ENCODE measurements at places on chromosomes 11 and 22.

- DNase-seq: peak; percentile 76
Observed at GRCh38 chr22:47094861-47095330, 332.4 kb downstream of the TBC1D22A start.

DNA sequence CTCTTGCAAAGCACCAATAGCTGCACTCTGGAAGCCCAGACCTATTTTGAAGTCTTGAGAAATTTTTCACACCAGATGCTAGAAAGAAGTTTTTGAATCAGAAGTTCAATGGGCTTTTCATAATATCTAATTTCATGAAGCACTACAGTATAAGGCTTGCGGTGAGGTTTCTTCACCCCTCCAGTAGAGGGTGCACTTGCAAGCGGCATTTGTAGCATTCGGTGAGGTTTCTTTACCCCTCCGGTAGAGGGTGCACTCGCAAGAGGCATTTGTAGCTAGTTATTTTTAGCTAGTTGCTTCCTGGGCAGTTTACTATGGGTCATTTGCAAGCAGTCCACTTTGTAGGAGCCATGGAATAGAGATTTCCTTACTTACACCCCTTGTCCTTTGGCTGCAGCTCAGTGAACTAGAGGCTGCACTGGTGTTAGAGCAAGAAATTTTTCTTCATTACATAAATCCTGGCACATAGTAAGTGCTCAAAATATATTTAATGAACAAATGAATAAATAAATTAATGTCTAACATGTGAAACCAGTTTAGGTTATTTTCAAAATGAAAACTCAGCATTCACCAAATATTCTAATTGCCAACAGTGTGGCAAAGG lies 7.8 kb upstream of the NOX4 start:
- DNase-seq: no peak

DNA sequence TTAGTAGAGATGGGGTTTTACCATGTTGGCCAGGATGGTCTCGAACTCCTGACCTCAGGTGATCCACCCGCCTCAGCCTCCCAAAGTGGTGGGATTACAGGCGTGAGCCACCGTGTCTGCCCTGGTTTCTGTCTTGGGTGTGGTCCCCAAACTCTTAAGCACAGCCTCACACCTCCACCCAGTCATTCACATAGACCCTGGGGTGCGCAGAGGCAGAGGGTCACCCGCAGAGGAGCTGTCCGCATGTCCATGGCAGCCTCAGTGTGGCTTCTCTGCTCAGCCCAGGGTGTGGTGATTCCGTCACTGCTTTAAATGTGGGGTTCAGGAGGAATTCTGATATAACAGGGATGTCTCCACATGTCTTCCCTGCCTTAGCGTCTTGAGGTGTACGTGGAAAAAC lies 48.5 kb upstream of the PRODH start:
- no peak for DNase-seq

GRCh38 chr11:129374081-129374992 lies 1.3 kb upstream of the BARX2 start:
- no peak for DNase-seq

- no peak for DNase-seq
Observed at GRCh38 chr11:2393111-2393868, 7.3 kb upstream of the TSSC4 start.

- DNase-seq: no peak
Observed at GRCh38 chr11:529728-530411, 5.5 kb downstream of the HRAS start.

GRCh38 chr11:114122686-114123085 lies 63.2 kb downstream of the ZBTB16 start:
- no peak for DNase-seq

GRCh38 chr11:119640541-119640940 lies 88.5 kb downstream of the NECTIN1 start:
- no peak for DNase-seq

DNA sequence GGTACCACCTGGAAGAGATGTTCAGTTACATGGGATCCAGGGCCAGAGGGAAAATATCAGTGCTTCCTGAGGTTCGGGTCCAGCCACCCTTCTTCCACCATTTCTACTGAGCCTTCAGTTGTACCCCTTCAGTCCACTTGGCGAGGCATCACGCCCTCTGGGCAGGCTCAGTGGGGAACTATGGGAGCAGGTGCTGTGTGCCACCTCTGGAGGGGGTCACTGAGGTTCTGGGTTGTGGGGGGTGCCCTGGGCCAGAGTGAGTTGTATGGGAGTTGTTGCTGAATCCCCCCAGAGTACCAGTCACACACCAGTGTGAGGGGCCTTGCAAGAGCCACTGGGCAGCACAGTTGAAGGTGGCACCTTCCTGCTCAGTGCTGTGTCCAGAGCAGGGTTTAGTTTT lies 2.7 kb upstream of the SREBF2 start:
- DNase-seq: no peak

GRCh38 chr11:20035701-20036601 lies 124.3 kb downstream of the DBX1 start:
- peak; percentile 88 for DNase-seq

DNA sequence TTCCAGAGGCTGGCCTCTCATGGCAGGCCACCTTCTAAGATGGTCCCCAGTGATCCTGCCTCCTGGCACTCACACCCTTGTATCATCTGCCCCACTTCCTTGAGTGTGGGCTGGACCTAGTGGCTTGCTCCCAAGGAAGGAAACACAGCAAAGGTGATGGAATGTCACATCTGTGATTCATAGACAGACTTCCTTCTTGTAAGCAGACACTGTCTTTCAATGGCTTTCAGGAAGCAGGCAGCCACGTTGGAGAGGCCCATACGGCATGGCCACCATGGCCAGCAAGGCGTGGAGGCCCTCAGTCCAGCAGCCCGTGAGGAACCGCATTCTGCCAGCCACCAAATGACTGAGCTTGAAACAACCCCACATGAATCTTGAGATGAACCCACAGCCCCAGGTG lies 11.3 kb downstream of the LMO1 start:
- no peak for DNase-seq

DNA sequence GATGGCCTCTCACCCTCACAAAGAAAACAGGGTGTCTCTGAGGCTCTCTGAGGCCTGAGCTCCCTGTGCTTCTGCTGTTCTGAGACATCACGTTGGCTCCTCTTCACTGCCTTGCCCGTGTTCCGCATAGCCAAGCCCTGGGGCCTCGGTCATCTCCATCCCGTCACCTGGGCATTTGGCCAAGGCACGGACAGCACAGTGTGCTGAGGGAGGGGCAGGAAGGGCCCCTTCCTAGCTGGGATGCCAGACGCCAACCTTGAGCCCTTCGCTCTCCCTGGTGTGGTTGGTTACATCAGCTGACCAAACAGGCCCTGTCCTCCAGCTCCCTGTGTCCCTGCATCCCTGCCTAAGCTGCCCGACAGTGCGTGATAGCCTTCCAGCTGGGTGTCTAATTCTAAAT lies 25.9 kb downstream of the MOV10L1 start:
- peak; percentile 87 for DNase-seq

- no peak for DNase-seq
Observed at GRCh38 chr11:88117281-88117858, 57.9 kb downstream of the RAB38 start.

DNA sequence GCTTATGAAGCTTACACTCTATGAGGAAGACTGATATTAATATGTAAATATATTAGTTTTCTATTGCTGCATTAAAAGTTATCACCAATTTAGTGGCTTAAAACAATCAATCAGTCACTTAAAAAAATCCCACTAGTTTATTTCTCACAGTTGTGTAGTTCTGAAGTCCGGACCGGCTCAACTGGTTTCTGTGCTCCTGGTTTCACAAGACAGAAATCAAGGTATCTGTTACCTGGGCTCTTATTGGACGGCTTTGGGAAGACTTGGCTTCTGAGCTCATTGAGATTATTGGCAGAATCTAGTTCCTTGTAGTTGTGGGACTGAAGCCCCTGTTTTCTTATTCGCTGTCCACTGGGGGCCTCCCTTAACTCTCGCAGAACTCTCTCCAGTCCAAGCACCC lies 343.0 kb downstream of the RAB38 start:
- DNase-seq: no peak

GRCh38 chr11:110447897-110448745 lies 18.4 kb downstream of the FDX1 start:
- DNase-seq: no peak

GRCh38 chr22:26550498-26551033 lies 38.3 kb upstream of the TFIP11 start:
- peak; percentile 99 for DNase-seq

- no peak for DNase-seq
Observed at GRCh38 chr11:67299471-67300191, 3.7 kb upstream of the SSH3 start.

DNA sequence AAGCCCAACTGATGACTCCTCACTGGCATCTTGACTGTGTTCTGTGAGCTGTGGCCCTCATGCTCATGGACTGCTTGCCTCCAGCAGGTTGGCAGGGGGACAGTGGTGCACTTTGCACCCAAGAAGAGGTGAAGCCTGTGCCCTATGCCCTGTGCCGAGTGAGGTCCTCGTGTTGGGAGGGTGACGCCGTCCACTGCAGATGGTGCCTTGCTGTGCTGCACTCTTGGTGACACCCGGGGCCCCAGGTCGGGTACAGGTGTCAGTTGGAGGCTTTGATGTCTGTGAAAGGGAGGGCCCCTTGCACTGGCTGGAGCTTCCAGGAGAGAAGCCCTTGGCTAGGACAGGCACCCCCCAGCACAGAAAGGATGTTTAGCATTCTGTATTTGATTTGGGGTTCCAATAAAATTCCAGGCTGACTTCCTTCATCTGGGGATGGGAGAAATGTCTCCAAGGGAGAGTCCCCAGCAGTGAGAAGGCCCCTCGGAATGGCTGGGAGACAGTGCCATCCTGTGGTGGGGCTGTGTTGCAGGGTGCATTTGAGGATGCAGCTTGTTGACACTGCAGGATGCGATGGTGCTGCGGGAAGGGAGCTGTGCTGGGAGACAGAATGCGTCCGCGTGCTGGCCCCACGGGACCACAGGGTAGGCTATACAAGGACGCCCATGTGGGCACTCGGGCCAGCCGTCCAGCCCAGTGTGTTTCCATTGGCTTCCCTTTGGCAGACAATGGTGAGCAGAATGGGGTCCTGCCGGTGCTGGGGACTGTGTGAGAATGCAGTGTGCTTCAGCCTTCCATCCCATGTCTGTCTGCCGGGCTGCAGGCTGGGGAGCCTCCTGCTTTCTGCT lies 2.5 kb upstream of the ZDHHC8 start:
- DNase-seq: peak; percentile 56

DNA sequence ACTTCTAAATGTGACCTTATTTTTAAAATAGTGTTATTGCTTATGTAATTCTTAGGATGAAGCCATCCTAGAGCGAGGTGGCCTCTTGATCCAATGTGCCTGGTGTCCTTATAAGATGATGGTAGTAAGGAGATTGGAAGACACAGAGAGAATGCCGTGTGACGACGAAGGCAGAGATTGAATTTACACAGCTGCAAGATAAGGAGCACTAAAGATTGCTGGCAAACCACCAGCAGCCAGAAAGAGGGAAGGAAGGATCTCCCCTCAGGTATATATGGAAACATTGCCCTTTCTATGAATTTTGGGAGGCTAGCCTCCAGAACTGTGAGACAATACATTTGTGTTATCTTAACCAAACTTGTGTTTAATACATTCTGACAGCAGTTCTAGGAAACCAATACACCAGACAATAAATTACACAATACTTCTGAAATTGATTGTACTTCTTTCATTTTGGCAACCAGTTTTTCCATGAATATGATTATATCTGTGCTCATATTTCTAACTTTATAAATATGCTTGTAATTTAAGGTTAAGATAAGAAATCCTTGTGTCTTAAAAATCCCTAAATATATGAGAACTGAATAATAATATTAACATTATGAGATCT lies 86.3 kb upstream of the VPREB1 start:
- DNase-seq: no peak

DNA sequence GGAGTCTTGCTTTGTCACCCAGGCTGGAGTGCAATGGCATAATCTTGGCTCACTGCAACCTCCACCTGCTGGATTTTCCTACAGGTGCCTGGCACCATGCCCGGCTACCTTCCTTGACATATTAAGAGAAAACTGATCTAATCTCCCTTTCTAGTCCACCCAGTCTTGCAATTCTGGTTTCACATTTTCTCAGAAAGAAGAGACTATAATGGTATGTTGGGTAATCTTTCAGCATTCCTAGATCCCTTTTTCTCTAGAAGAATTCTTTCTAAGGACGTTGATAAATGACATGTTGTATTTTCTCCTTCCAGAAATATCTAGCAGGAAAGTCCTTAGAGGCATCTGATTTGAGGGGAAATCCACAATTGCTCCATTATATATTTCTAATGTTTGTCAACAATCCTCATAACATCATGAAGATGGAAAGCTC lies 10.4 kb upstream of the HSPA8 start:
- DNase-seq: no peak

DNA sequence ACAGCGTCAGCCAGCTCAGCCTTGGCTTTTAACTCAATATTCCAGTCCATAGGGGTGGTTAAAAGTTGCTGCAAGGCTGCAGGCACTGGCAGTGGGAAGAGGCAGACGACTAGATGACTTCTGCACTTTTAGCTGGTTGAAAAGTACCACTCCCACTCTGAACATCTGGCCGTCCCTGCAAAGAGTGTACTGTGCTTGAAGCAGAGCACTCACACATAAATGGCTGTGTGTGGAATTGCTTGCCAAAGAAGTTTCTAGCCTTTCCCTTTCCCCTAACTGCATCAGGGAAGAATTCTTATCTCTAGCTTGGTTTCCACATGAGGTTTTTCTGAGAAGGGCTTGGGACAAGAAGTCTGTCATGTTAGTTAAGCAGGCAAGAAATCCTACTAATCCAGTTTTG lies 5.1 kb upstream of the PHLDB1 start:
- no peak for DNase-seq

DNA sequence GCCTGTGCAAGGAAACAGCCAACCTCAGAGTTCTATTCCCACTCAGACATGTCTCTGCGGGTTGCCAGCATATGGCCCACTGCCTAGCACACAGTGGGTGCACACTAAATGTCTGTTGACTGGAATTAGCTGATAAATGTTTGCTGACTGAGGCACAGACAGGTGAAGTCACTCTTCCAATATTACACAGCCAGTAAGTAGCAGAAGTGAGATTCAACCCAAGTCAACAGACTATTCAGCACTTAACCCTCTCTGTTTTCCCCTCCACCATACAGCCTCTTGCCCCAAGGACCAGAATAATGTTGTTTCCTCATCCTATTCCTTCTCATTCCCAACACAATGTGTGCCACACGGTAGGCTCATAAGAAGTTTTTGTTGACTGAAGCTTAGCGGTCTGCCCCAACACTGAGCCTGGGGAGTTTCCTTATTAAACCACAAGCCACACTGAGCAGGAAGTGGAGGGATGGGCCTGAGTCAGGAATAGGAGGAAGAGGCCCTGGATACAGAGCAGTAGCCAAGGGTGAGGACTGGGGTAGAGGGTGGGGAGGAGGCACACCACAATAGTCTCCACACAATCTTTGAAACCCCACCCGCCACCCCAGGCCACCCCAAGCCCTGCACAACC lies 15.7 kb upstream of the IL10RA start:
- no peak for DNase-seq
